IPS DF 19.7 (cell line): ENCODE measurements at places on chromosomes 13 and 19.

GRCh38 chr13:99221567-99222239 is 21.0 kb downstream of the UBAC2 start:
- DNase-seq, result no peak

- DNase-seq, result no peak
Measured at GRCh38 chr19:56110515-56111448, 10.3 kb downstream of the ZNF787 start.

DNA sequence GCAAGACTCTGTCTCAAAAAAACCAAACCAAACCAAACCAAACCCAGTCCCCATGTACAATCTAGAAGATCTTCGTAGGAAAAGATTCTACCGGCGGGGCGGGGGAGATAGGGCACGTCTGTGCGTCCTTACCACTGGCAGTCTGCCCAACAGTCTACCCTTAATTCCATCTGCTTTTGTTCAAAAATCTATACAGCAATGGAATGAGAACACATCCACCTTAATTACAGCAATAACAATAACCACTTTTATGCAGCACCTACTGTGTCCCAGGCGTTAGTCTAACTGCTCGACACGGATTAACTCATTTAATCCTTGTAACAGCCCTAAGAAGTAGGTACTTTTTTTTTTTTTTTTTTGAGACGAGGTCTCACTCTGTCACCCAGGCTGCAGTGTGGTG is 2.5 kb upstream of the ATF5 start:
- no peak for DNase-seq

DNA sequence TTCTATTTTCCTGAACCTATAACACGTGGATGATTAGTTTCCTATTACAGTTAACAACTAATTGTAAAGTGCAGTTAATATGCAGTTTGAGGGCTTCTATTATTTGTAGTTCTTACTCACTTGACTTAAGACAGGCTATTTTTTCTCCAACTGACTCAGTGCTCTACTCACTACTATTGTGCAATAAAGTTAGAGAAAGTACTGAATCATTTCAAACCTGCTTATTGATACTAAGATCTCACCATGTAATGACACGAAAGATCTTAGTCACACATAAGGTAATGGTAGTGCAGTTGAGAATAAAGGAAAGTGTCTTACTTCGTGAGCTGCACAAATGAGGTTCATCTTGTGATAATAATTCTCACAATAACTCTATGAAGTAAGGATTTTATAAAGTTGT is 22.8 kb upstream of the ITM2B start:
- DNase-seq, result no peak

DNA sequence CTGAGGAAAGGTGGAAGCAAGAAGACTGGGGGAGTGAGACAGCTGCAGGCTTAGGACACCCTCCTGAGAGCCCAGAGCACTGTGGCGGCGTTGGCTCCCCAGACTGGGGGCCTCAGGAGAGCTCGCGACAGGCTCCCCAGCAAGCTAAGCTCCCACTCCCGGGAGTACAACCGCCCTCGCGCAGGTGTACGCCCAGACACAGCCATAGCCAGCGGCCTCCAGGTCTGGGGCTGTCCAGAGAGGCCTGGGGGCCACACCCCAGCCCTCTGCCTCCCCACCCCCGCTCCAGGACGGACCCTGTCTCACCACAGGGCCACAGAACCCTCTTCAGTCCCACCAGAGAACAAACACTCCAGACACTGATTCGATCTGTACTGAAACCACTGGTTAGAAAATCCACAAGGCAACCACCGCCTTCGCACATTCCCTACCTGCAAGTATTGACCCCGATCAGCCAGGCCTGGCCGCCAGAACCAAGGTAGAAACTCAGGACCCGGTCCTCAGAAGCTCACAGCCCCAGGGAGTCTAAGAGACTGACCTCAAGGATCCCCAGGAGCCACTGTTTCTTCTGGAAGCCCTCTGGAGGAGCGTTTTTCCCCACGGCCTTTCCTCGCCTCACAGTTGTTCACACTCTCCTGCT is 16.3 kb downstream of the ZIC5 start:
- no peak for DNase-seq

DNA sequence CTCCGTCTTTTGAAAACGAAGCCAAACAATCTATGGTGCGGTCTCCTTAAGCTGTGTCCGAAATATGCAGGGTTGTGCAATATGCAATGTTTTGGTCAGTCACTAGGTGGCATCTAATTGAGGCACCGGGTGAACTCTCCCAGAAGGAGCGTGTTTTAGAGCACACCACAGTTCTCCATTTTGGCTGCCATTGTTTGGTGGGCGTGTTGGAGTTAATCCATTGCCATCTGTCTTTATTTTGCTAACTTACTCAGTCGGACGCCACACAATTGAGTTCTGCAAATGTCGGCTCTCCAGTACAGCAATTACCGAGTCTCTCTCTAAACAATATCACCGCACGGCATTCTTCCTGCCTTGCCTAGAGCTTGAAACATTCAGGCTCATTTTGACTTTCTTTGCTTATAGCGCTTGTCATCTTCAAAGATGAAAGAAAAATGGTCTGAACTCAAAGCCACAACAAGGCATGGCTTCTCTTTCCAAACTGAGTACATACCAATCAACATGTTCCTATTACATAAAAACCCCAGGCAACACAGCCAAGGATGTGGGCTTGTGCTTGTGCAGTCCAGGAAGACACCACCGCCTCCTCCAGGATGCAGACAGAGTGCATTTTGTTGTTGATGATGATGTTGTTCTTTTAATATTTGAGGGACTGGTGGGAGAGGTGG is 182.0 kb upstream of the SERP2 start:
- DNase-seq, result peak; percentile 40

- DNase-seq, result no peak
Measured at GRCh38 chr19:14418856-14419105, 360 bp downstream of the DDX39A start.

DNA sequence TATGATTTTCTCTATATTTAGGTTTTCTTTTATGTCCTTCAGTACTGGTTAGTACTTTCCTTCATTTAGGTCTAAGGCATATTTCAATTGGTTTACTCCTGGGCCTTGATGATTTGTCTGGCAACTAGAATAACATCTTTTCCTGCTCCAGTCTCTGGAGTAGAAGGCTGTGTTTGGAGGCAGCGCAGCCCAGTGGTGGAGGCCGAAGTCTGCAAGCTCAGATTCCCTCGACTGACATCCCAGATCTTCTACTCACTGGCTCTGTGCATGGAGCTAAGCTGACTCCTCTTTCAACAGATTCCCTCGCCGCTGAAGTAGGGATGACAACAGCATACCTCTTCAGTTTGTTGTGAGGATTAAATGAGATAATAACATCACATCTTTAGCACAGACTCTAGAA is 141.0 kb downstream of the RAP2A start:
- DNase-seq, result peak; percentile 25

DNA sequence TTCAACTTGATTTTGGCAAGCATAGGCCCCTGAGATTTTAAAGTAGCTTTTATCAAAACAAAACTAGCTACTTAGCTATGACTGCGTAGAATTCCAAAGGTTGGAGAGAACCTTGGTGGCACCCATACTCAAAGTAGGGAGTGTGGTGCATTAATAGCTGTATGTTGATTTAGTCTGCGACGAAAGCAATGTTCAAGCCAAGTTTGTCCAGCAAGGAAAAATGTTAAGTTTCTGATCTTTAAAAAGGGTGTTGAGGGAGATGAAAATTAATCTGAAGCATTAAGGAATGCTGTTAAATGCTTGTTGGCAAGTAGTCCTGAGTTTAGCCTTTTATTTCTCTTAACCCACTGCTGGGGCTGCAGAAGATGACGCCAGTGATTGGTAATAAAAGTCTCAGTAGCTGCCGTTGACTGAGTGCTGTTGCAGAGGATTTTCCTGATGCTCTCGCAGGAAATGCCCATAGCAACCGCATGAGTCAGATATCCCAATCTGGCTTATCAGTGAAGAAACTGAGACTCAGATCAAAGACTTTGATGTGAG is 75.9 kb upstream of the RNF113B start:
- DNase-seq, result no peak

- DNase-seq, result no peak
Measured at GRCh38 chr13:28440774-28441504, 54.0 kb downstream of the FLT1 start.

- no peak for DNase-seq
Measured at GRCh38 chr19:18898081-18898606, 2.2 kb upstream of the CERS1 start.

DNA sequence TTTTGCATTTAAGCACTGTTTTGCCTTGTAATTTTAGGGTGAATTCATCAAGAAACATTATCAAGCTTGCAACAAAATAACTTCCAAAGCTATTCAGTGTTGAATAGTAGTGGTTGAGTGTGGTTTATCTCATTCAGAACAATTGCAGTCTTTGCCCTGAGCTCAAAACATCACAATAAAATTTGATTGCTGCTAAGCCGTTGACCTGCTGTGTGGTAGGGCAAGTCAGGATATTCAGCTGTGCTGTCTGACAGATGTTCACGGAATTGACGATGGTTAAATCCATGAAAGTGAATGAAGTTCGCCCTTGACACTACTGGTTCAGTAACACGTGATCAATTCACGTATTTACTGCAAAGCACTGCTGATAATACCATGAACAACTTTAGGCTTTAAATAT is 66.9 kb downstream of the GJA3 start:
- no peak for DNase-seq

- DNase-seq, result peak; percentile 94
Measured at GRCh38 chr19:37370880-37371661, at the start of gene ZNF527. Gene ZNF527 (plus strand): TSS chr19:37371099. CDS start chr19:37374199, 3,100 bp downstream.

DNA sequence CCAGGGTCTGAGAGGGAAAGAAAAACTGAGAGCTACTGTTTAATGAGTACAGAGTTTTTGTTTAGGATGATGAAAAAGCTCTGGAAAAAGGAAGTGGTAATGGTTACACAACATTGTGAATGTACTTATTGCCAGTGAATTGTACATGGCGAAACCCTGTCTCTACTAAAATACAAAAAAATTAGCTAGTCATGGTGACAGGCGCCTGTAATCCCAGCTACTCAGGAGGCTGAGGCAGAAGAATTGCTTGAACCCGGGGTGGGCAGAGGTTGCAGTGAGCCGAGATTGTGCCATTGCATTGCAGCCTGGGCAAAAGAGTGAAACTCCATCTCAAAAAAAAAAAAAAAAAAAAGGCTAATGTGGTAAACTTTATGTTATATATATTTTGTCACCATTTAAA is 96.3 kb downstream of the VWA8 start:
- no peak for DNase-seq

DNA sequence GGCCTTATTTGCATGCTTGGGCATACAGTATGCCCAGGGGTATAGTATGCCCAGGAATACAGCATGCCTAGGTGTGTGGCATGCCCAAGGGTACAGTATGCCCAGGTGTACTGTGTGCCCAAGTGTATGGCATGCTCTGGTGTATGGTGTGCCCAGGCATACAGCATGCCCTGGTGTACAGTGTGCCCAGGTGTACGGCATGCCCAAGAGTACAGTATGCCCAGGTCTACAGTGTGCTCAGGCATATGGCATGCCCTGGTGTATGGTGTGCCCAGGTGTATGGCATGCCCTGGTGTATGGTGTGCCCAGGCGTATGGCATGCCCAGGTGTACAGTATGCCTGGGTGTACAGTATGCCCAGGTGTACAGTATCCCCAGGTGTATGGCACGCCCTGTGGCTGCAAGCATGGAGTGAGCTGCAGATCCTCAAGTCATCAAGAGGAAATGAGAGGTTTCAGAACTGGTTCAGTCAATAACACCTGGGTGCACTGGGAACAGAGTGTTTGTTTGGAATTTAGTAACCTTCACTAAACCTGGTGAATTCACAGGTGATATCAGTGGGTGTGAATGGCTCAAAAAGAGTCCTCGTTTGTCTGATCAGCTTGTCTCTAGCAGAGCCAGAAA is 7.8 kb upstream of the C13orf42 start:
- DNase-seq, result no peak

- no peak for DNase-seq
Measured at GRCh38 chr19:38350883-38351282, 15.3 kb downstream of the CATSPERG start.

DNA sequence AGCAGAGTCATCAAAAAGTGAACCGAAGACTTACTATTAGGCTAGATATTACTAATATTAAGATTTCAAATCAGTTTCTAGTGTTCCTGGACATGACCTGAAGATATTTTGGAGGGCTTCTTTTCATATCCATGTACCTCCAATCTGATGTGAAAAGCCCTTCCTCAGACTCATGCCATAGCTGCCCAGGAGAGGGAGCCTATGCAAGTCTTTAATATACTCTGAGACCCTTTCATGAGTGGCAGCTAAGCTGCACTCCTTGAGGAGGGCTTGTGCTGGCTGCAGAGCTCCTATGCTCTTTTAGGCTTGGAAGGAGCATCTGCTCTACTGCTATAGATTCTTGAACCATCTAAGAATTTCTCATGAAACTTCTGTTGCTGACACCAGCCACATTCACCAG is 715.3 kb downstream of the OLFM4 start:
- DNase-seq, result no peak

GRCh38 chr13:44199627-44200207 is 173.9 kb upstream of the SERP2 start:
- no peak for DNase-seq

DNA sequence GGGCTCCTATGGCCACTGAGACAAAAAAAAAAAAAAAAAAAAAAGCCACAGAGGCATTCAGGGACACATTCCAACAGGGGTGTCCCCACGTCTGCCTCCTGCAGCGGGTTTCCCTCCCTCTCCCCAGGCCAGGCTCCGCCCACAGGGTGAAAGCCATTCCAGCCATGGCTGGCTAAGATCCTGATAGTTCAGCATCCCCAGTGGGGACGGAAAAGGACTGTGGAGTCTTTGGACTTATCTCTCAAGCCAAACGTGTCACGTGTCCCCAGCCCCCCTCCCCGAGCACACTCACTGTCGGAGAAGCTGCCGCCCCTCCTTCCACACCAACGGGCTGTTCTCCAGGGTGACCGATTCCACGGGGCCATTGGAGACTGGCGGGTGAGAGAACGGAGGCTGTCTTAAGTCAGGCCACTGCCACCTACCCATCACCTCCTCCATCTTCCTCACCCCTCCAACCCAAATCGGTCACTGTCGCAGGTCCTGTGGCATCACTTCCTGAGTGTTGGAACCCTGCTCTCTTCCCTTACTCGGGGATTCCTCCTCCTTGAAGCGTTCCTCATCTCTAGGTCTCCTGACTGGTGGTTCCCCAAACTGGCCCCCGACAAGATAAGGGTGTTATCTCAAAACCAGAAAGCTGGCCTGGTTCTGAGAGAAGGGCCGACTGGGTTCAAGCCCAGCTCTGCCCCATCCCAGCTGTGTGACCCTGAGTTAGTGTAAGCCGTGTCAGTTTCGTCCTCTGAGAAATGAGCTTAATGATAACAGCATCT is 9.1 kb upstream of the FKRP start:
- no peak for DNase-seq

- no peak for DNase-seq
Measured at GRCh38 chr13:27370305-27370872, 54.0 kb upstream of the GTF3A start.

GRCh38 chr19:50162988-50163387 is at the start of gene IZUMO2:
Gene IZUMO2 (minus strand): TSS chr19:50163281. CDS start chr19:50163194, 87 bp downstream.
- DNase-seq, result no peak

- DNase-seq, result no peak
Measured at GRCh38 chr13:37648609-37649008, 50.0 kb upstream of the POSTN start.

GRCh38 chr19:17209126-17210036 is 5.8 kb upstream of the USE1 start:
- DNase-seq, result peak; percentile 70

DNA sequence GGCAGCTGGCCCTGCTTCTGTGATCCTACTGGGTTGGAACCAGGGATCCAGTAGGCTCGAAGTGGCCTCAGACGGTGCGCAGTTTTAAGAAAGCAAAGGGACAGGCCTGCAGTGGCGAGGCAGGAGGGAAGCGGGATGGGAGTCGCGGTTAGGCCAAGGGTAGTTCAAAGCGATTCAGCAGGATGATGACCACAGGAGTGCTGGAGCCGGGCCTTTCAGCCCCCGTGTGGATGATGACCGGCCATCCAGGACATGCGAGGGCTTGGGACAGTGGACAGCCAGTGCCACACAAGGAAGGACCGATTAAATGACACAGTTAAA is 854 bp downstream of the RNASEH2B start:
- no peak for DNase-seq
